RPMI7951 (cell line): ENCODE measurements at places on chromosomes 7 and 10.

DNA sequence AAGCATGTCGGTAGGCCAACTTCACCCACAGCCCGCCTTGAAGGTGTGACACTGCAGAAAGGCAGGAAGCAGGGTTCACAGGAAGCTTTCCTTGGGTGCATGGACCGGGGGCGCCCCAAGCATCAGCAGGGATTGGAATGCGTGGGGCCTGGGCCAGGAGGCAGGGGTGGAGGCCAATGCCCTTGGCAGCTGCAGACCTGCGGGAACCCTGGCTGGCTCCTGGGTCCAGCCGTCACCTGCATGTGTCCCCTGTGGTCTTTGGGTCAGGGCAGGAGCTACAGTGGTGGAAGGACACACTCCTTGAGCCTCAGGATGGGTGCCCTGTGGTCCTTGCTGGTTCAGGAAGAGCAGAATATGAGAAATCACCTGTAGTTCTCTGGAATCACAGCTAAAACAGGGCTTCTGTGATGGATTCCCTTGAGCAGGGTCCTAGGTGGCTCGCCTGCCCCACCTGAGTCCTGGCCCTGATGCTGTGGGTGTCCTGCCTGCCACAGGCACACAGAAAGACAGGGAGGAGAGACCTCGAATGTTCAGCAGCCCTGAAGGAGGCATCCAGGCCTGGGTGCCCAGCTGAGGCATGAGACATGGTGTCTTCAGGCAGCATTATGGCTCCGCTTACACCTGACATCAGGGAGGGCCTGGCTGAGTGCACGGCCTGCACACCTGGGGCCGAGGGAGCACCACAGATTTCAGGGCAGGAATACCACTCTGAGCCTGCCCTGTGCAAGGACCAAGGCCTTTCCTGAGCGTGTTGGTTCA, 15.1 kb downstream of the ANTXRL start:
- no peak for DNase-seq

- no peak for DNase-seq
Observed at GRCh38 chr7:151925446-151926335, 30.6 kb upstream of the GALNTL5 start.

DNA sequence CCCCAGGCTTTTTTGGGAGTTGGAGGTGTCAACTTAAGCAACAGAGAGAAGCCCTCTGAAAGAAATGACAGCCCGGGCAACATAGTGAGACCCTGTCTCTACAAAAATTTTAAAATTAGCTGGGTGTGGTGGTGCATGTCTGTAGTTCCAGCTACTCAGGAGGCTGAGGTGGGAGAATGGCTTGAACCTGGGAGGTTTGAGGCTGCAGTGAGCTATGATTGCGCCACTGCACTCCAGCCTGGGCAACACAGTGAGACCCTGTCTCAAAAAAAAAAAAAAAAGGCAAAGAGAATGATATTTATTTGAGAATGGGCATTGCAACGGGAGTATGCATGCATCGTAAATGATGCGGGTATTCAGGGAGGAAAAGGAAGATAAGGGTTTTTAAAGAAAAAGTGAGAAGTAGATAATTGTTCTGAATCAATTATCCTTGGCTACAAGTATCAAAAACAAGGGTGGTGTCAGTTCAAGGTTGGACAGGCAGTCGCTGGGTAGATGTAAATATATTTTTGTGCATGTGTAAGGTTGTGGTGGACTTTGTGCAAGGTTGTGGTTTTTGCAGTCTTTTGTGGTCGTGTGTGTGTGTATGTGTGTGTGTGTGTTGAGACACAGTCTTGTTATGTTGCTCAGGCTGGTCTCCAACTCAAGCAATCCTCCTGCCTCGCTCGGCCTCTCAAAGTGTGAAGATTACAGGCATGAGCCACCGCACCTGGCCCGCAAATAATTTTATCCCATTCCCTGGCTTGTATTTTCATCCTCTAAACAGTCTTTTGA, 65.6 kb downstream of the COL26A1 start:
- DNase-seq = no peak

DNA sequence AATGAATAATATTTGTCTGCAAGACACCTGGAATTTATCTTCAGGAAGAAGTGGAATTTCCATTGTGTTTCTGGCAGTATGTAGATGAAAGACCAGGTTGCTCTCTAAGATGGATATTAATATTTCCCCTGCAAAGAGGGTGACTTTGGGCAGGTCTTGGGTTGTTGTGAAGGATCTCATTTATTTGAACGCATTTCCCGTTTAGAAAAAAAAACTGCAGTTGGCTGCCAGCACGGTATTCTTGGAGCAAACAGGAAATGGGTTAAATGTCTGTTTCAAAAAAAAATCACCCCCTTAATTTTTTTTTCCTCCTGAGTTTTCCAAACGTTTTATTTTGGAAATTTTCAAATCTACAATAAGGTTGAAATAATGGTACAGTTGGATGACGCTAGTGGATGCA, 11.5 kb downstream of the EIF4H start:
- DNase-seq = no peak

DNA sequence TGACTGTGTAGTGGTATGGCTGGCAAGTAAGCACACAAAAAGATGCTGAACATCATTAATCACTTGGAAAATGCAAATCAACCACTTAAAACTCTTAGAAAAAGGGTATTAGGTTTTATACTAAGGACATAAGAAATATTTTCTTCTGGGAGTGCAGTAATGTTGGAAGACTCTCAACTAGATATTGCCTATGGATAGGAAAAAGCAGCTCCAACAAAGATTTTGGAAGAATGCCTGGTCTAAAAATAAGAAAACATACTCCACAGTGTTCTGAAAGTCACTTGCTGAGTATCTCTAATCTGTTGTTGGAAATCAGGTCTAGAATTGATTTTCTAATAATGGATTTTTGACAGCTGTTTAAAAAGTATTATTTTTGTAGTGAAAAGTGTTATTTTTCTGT, 50.8 kb upstream of the PHYHIPL start:
- no peak for DNase-seq

GRCh38 chr7:155800741-155801267, 11.5 kb downstream of the SHH start:
- DNase-seq = no peak

DNA sequence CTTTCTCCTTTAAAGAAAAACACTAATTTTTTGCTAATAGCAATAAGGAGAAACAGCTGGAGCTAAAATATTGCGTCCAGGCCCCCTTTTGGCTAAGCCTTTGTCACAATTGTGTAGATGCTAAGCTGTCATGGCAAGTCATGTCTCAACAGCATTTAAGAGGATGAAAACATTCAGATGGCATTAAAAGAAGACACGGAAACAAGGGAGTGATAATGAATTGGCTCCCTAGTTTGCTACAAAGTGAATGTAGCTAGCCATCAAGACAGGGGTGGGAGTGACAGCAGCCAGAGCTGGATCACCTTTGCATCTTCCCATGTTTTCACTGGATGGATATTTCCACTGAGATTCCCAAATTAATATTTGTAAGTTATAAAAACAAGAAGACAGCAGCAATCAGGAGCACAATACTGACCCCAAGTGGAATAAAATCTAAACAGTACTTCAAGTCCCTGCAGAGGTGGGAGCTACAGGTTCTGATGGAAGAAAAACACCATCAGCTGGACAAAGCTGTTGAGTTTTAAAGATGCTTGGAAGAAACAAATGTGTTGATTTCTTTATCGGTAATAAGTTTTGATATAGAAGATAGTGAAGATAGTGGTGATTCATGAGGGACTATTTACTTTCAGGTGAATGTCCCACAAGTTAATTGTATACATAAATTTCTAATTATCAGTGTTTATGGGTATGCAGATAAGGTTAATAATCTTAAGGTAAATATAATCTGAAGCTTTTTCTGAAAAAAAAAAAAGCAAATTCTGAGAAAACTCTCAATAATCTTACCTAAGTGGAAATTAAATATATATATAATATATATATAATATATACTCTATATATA, 129.4 kb downstream of the SLC16A9 start:
- peak; percentile 30 for DNase-seq

- DNase-seq = peak; percentile 50
Observed at GRCh38 chr10:67612577-67613537, 83.1 kb downstream of the CTNNA3 start.

DNA sequence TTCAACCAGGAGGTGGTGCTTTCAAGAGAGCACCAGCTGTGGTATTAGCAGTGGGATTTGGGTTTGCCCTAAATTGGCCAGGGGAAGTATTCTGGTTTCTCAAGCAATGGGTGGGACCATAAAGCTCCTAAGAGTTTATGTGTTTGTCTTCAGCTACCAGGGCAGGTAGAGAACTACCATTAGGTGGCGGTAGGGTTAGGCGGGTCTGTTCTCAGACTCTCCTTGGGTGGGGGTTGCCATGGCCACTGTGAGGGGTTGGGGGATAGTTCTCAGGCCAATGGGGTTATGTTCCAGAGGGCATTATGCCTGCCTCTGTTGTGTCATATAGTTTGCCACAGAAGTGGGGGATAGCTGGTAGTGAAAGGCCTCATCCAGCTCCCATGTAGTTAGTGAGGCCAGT, 47.7 kb upstream of the BICC1 start:
- no peak for DNase-seq

- DNase-seq = no peak
Observed at GRCh38 chr10:77664696-77665095, 27.1 kb upstream of the KCNMA1 start.

GRCh38 chr10:22414146-22414545, 68.8 kb downstream of the SPAG6 start:
- DNase-seq = no peak

- DNase-seq = no peak
Observed at GRCh38 chr7:137742051-137742450, 104.7 kb downstream of the DGKI start.

DNA sequence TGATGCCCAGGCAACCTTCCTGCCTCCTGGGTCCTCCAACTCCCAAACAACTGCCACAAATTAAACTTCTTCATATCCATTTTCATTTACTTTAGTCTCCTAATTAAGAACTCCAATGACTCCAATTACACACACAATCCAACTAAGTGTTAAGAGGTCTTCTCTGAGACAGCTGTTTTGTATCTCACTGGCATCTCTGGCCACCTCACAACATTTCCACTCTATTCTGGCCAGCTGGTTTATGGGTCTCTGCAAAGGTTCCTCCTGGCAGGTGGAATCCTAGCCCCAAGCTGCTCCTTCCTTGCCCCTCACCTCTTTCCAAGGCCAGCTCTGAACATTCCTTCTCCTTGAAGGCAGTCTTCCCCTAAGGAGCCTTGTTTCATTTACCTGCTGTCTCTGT, 123.1 kb upstream of the HPS1 start:
- DNase-seq = no peak

GRCh38 chr10:38127812-38128211, 33.7 kb downstream of the ZNF37A start:
- DNase-seq = no peak

- DNase-seq = no peak
Observed at GRCh38 chr7:31082017-31082416, 29.9 kb downstream of the ADCYAP1R1 start.

- DNase-seq = peak; percentile 78
Observed at GRCh38 chr10:77965294-77965693, 38.7 kb upstream of the DLG5 start.

DNA sequence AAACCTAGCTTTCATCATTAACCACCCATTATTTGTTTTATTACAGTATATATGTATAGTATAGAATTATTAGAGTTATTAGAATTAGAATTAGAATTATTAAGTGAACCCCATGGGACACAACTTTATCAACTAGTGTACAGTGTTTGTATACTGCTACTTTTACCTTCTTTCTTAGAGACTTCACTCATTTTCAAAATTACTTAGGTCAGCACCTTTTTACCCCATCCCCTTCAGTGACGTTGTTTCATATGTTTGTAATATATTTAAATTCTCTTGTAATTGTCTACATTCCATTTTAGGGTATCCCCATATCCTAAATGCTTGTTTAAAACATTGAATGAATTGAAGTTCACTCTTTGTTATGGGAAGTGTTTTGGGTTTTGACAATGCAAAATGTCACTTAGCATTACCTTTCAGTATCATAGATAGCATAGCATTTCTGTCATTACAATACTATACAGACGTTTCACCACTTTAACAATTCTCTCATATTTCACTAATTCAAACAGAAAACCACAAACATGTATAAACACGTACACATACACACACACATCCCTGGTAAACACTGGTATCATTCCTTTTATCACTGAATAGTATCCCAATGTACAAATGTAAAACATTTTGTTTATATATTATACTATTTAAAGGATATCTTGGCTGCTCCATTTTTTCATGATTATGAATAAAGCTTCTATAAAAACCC, 229.9 kb upstream of the MAGI2 start:
- DNase-seq = no peak

GRCh38 chr7:108805808-108806397, 236.2 kb downstream of the DNAJB9 start:
- DNase-seq = peak; percentile 7

DNA sequence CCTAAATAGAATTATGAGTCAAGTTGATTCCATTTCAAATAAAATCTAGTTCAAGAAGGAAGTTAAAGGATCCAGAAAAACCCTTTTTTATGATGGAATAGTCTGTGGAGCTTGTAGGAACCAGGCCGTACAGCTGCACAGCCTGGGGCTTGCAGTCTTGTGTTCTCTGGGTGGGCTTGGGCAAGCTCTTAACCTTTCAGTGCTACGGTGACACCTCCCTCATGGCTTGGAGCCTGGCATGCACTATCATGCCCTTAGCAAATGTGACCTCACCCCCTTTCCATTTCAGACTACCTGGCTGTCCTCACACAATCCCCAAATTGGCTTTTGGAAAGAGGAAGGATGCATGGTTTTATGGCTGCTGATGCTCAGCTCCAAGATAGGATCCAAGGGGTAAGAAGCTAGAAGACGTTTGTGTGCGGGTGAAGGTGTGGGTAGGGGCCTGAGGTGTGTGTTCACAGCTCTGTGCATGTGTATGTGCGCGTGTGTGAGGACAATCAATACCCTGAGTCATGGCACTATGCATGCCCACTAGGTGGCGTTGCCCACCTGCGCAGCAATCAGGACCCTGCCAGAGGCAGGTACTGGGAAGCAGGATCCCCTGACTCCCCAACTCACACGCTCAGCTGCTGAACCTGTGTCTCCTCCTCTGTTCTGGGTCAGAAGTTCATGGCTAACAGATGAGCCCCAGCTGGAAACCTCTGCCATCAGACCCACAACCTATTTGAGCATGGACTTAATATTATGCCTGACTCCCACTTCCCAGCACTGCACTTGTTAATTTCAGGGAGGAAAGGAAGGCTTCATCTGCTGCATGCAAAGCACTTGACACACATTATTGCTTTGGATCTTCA, 113.4 kb downstream of the PTPN20 start:
- DNase-seq = no peak

DNA sequence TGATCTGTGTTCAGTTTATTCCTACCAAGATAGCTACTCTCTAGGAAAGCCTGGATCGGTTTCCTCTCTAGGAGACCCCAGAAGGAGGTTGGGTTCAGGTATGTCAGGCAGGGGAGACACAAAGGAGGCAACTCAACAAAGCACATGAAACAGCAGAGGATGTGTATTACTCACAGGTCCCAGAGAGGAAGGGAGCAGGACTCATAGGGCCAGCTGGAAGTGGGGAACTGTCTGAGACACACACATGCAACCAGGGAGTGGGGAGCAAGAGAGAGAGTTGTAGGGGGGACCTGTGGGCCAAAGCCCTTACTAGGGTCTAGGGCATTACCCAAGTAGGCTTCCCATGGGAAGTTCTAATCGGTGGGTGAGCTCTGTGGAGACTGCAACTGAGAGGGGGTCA, 10.2 kb upstream of the NRP1 start:
- DNase-seq = no peak

GRCh38 chr10:43265799-43266721, 805 bp downstream of the RASGEF1A start:
- DNase-seq = no peak

- DNase-seq = no peak
Observed at GRCh38 chr7:42127232-42127622, 109.8 kb downstream of the GLI3 start.
